Smooth muscle cell of bladder (primary cell): ENCODE measurements at places on chromosomes 11 and 22. TPM values are rescaled to one million over a fixed set of nuclear protein-coding genes. Genes with fewer than 3 reads are reported as not detected.

KCNQ1OT1 gene
- total RNA-seq, result 4.0 and 4.9 TPM in 2 replicates

SLC36A4 gene
- total RNA-seq, result 6.1 and 7.5 TPM in 2 replicates

PAMR1 gene
- 499 and 594 TPM in 2 replicates for total RNA-seq

SLC5A12 gene
- total RNA-seq, result 0.09 and 0.14 TPM in 2 replicates

BCO2 gene
- 7.5 and 11.9 TPM in 2 replicates for total RNA-seq

LGR4 gene
- total RNA-seq, result 8.1 and 8.7 TPM in 2 replicates

PNPLA5 gene
- not detected in 2 replicates for total RNA-seq
